NCI-H2107 (cell line): ENCODE measurements at places on chromosomes 4 and X.

GRCh38 chrX:46918434-46918833 lies 6.2 kb downstream of the JADE3 start:
- DNase-seq, result no peak

DNA sequence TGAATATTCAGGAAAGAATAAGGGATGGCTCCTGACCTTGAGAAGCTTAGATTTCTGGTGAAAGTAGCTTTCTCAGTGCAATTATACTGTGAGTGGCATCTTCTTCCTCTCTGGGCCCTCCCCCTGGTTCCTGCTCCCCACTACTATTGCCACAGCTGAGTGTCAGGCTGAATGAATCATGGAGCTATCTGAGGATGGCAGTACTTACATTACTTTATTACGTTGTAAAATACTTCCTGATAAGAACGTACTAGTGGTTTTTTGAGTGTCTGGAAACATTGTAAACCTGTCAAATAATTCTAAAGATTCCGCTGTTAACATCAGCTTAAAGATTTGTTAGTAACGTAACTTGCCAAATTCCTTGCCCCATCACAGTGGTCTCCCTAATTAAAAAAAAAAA lies 36.2 kb downstream of the ARHGAP10 start:
- DNase-seq, result no peak

GRCh38 chr4:98394134-98394533 lies 132.9 kb downstream of the RAP1GDS1 start:
- DNase-seq, result no peak

DNA sequence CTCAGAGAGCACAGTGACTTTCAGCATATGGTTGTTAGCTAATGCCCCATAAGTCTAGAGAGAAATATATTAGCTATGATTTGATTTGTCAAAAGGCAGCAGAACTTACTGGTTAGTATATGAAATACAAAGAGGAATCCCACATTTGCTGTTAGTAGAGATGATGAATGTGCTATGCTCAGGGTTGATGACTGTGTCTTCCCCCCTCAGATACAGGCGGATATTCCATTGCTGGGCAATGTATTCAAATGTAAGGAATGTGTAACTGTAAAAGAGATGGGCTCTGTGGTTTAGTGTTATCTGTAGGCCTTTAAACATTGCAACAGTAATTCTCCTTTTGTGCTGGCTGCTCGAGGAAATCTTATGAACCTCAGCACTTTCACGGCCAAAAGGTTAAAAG lies 528.9 kb upstream of the ARX start:
- DNase-seq, result no peak

DNA sequence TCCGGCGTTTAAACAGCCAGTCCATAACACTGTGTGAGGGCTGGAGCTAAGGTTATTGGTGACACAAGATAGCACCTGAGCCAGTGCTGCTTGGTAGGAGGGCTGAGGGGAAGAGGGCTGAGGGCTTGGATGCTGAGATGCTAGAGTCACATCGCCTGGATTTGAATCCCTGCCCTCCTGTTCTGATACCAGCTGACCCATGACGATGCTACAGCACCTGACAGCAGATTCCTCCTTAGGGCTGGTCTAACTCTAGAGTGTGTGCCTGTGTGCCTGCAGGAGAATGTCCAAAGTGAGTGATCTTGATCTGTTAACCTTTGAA lies 102.5 kb downstream of the PTTG2 start:
- DNase-seq, result no peak

- no peak for DNase-seq
Measured at GRCh38 chr4:31366041-31366440, 645.9 kb downstream of the PCDH7 start.

DNA sequence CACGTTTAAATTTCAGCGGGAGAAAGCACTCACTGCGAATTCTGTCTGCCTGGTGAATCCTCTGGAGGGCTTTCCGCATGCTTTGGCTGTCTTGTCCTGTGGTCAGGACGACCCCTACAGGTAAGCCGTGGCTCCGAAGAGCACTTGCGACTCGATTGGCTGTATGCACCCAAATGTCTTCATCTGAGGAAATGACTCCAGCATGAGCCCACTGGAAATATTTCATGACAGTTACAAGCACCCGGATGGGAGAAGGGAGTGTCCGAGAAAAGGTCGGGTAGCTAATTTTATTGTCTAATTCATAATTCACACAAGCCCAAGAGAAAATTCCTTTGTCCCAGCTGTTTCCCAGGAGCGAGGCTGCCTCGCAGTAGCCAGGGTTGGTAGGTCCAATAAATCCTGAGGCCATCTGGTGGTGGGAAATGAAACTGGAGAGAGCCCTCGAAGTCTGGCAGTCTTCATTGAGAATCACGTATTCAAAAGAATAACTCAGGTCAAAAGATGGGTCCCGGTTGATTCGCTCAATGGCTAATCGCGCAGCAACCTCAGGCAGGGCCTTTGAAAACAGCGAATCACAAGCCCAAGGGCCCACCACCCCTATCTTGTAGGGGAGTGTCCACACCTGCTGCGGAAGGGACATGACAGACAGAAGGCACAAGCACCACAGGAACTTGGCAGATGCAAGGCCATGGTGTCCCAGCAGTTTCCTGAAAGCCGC lies 6.6 kb downstream of the GUCY2F start:
- DNase-seq, result peak; percentile 15

DNA sequence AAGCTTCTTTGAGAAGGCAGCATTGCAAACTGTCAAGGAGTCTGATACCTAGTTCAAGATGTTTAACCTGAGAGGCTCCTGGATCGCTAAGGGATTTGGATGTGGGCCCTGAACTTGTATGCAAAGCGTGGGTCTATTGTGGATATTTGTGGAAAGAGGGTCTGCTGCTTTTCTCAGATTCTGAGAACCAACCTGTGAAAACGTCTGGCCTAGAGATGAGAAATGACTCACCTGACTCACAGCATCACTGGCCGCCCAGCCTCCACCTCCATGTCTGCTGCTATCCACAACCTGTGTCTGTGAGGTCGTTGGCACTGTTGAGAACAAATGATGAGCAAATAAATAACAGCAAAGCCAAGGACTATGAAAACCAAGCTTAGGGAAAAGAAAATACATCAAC lies 33.3 kb upstream of the PROM1 start:
- DNase-seq, result no peak

DNA sequence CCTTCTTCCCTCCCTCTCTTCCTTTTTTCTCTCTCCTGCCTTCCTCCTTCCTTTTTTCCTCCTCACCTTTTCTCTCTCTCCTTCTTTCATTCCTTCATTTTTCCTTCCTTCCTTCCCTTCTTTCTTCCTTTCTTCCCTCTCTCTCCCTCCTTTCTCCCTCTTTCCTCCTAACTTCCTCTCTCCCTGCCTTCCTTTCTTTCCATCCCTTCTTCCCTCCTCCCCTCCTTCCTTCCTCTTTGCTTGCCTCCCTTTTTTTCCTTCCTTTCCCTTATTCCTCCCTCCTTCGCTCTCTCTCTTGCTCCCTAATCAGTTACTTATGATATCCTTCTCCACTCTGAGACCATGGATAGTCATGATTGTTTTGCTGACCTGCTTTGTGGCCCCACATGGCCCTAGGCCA lies 56.7 kb upstream of the PUDP start:
- no peak for DNase-seq

DNA sequence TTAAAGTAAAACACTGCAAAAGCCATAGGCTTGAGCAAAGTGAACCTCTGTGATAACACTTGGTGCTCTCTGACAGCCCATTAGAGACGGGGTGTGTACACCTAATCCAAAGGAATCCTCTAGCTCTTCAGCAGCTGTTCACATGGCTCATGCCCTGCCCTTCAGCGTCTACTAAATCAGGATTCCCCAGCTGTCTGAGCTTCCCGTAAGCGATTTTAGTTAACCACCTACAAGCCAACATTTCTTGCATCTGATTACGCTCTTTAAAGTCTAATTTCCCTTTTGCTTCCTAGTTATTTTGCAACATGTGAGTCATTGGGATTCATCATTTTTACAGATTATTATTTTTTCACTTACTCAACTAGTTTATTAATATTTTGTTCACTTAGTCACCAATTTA lies 6.5 kb downstream of the DMD start:
- DNase-seq, result no peak

DNA sequence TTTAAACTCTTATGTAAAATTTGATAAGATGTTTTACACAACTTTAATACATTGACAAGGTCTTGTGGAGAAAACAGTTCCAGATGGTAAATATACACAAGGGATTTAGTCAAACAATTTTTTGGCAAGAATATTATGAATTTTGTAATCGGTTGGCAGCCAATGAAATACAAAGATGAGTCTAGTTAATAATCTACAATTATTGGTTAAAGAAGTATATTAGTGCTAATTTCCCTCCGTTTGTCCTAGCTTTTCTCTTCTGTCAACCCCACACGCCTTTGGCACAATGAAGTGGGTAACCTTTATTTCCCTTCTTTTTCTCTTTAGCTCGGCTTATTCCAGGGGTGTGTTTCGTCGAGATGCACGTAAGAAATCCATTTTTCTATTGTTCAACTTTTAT lies at the start of gene ALB:
ALB (plus strand) TSS at position 246 of the 400 bp plus-strand sequence; CDS start at position 287, 41 bp downstream.
- DNase-seq, result no peak

GRCh38 chr4:156941940-156942548 lies 29.6 kb downstream of the PDGFC start:
- DNase-seq, result no peak

- DNase-seq, result no peak
Measured at GRCh38 chr4:77154065-77154464, 2.9 kb upstream of the CCNG2 start.

GRCh38 chr4:172826346-172826745 lies 342.3 kb upstream of the GALNT7 start:
- DNase-seq, result no peak

DNA sequence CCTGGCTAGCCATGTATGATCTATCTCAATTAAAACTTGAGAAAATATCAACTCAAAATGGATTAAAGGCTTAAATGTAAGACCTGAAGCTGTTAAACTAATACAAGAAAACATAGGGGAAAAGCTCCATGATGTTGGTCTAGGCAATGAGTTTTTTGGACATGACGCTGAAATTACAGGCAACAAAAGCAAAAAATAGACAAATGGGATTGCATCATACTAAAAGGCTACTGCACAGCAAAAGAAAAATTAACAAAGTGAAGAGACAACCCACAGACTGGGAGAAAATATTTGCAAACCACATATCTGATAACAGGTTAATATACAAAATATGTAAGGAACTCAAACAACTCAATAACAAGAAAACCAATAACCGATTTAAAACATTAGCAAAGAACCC lies 8.4 kb downstream of the GC start:
- no peak for DNase-seq

- DNase-seq, result no peak
Measured at GRCh38 chrX:19829814-19830213, 57.6 kb downstream of the SH3KBP1 start.

GRCh38 chr4:180081072-180081471 lies 2162.1 kb upstream of the TENM3 start:
- no peak for DNase-seq

DNA sequence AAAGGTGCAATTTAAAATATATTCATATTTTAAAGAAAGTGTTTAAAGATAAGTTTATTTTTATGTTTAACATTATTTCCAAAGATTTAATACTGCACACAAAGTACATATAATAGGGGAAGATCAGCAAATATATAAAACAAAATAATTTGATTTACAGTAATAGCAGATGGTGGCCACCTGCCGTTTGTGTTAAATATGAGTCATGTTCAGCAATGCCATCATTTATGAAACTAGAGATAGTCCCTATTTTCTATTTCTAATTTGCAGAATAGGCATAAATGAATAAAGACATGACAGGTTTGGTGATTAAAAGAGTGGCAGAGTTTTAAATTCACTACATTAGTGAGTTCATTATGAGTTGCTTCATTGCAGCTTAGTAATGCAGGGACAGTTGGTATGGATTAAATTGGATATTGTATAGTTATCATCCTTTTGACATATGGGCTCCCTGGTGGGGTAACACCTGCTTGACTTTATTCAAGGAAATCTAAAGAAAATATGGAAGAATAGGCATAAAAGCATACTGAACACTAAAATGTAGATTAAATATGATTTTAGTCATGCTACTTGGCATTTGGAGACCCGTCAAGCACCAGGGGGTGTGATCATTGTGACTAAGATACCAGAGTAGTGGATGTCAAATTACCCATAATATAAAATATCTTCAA lies 78.8 kb upstream of the BANK1 start:
- DNase-seq, result no peak

DNA sequence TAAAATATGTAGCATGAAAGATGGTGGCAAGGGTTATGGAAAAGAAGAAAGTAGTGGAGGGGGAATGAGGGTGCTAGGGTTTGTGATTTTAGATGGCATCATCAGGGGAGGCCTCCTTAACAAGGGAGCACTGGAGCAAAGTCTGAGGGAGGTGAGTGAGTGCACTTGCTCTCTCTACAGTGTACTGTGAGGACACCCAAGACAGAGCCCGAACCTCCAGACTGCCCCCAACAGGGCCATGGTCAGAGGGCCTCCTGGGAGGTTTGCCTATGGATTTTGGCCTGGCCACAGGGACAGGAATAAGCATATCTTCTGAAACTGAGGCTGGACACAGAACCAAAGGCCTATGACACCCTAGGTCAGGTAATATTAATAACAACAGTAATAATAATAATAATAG lies 21.4 kb upstream of the PJA1 start:
- DNase-seq, result no peak

DNA sequence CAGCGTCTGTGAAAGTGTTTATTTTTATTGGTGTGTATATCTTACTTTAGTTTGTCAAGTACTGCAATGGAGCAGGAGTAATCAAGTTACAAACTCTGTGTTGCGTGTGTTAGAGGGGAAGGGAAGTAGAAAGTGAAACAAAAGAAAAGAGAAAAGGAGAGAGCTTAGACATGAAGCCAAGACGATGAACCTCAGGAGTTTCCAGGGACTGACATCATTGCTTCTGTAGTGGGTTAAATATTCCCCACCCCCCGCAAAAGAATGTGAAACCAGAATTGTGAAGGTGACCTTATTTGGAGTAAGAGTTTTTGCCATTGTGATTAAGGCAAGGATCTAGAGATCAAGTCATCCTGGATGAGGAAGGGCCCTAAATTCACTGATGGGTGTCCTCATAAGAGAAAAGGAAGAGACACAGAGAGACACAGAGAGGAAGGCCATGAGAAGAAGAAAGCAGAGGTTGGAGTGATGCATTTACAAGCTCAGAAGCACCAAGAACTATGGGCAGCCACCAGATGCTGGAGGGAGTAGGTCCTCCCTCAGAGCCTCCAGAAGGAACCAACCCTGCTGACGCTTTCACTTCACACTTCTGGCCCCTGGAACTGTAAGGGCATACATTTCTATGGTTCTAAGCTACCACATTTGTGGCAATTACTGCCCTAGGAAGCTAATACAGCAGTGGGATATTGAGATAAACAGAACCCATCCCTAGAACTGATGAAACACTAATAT lies 173.6 kb upstream of the SFRP2 start:
- DNase-seq, result no peak

- DNase-seq, result no peak
Measured at GRCh38 chrX:153582896-153583295, 16.0 kb downstream of the CCNQ start.
